ENCODE measurements at places on chromosomes 12 and 14.

GRCh38 chr14:97178781-97179180 lies 381.6 kb downstream of the VRK1 start:
- no peak for DNase-seq

DNA sequence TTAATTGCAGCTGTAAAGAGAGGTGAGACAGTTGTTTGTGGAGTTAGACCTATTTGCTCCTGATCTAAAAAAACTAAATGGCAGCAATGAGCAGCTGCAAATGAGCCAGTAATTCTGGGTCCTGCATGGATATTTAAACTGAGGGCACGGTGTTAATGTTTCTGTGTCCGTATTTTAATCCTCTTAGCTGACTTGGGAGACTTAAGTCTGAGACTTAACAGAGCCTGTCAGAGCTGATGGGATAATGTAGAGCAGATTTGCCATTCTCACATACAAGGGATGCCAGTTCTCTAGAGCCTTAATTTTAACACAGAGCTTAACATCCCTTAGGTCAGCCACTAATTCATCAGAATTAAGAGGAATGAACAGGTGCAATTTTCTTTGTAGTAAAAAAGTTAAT lies 178.6 kb upstream of the PDE3A start:
- no peak for DNase-seq

GRCh38 chr14:101619484-101619883 lies 58.2 kb downstream of the DIO3 start:
- DNase-seq = no peak

DNA sequence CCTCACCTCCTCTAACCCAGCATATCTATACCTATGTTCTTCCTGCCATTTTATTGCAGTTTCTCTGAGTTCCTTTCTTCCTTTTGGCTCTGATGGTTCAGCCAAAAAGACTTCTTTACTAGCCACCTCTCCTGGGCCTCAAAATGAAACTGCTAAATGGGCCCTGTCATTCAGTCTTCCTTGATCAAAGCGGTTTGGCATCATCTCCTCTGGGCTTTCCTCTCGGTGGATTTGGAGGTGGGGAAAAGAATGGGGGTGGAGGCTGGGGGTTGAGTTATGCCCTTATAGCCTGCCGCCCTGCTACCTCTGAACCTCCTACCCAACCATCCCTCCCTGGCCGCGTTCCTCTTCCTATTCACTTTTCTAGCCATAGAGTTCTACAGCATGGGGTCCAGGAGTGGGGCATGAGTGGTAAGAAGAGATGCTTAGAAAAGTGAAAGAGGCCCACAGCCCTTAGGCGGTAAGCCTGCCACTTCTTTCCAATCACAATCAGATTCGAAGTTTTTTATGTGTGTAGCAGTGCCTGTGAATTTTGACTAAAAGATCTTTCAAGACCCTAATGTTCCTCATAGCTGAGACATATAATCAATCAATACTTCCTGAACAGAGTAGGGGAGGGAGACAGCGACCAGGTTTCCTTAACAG lies 2.5 kb downstream of the AJUBA start:
- DNase-seq = peak; percentile 33

DNA sequence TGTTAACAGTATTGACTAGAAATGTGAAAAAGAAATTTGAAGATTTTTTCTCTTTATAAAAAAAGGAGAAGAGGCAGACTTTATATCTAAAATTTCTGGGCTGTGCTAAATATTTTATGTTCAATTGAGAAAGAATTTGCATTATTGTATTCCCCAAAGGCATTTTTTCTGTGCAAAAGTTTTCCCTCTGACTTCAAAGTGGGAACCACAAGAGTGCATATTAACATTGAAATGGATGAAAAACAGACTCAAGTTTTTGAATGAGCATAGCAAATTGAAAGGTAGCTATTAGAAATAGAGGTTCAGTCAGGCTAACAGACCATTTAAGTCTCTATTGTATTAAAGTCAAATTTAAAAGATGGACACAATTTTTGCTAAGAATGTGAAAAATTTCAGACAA lies 95.2 kb downstream of the RASSF9 start:
- DNase-seq = no peak

DNA sequence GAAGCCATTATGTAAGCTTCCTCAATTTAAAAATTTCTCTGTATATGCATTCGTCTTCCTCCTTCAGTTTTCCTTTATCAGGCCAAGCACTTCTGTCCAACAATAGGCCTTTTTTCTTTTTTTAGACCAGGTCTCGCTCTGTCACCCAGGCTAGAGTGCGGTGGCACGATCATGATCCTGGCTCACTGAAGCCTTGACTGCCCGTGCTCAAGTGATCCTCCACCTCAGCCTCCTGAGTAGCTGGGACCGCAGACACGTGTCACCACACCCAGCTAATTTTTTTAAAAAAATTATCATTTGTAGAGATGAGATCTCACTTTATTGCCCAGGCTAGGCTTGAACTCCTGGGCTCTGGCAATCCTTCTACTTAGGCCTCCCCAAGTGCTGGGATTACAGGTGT lies 25.8 kb downstream of the TAOK3 start:
- DNase-seq = no peak

DNA sequence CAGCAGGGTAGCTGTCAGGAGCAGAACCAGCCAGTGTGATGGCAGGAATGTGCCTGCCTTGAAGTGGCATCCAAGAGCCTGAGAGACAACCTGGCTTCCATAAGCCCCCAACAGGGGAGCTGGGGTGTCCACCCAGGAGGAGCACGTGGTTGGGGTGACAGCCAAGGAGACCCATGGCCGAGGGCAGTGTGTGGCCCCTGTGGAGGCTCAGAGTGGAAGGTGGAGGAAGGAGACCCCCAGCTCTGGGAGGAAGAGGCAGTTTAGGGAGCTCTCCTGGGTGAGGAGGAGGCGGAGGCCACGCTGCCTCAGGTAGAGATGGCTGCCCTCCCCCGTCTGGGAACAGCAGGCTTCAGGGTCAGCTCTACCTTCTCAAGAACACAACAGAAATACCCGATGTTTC lies 147.0 kb downstream of the CALM1 start:
- no peak for DNase-seq

DNA sequence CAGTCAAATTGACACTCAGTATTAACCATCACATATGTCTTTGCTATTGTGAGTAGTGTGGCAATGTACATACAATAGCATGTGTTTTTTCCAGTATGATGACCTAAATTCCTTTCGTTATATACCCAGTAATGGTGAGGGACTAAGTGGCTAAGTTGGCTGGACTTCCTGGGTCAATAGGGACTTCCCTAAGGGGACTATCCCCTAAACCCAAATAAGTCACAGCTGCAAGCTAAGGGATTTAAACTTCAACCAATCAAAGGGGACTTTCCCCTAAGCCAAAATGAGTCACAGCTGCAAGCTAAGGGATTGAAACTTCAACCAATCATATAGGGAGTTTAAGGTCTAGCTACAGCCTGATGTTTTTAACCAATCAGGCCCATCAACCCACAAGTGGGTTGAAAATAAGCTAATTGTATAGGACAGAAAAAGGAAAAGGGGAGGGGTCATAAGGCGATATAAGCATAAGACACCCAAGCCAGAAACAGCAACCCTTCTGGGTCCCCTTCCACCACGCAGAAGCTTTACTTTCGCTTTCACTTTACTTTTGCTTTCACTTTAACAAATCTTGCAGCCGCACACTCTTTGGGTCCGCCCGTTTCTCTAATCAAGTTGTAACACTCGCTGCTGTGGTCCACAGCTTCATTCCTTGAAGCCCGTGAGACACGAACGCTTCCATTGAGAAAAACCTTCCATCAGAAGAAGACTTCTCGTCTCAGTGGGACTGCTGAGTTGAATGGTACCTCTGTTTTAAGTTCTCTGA lies 404.4 kb downstream of the FLRT2 start:
- no peak for DNase-seq

DNA sequence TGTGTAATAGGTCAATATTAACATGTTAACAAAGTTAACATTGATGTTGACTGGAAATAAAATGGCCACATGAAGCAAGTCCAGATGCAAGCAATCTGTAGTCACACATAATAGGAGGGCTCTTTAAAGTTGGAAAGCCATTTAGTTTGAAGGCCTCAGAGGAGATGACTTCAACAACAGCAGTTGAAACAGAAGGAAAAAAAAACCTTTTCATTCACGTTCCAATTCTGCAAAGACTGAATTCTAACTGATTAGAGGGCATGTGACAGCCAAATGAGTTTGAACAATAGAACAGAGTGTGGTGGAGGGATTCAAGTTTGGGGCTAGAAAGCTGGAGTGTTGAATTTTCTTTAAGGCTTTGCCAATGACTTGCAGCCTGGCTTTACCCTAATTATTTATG lies 41.5 kb upstream of the DAAM1 start:
- DNase-seq = no peak

DNA sequence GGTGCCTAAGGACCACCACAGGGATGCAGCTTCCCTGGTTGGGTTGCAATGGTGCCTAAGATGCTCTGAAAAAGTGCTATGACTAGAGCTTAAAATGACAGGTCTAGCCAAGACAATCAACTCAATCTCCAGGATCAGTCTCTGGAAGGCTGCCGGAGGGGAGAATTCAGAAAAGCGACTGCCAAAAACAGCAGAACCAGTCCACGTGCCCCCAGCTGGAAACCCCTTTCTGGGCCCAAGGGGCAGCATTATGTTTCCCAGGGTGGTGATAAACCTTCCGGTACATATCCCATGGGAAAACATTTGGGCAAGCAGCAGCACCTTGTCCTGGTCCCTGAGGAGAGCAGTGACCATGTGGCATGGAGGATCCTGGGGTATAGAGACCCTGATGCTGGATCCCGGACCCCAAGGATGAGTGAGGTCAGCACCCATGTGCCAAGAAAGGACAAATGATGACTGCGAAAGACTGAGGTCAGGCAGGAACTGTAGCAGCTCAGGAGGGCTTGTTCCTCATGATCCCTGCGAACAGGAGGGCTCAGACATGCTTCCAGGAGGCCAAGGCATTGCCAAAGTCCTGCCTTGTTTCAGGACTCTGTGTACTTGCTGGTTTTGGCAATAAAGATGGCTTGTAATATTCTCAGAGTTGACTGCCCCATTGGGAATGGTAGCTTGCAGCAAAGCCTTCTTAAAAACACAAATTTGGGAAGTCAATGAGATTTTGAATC lies 49.9 kb upstream of the LTBP2 start:
- no peak for DNase-seq

DNA sequence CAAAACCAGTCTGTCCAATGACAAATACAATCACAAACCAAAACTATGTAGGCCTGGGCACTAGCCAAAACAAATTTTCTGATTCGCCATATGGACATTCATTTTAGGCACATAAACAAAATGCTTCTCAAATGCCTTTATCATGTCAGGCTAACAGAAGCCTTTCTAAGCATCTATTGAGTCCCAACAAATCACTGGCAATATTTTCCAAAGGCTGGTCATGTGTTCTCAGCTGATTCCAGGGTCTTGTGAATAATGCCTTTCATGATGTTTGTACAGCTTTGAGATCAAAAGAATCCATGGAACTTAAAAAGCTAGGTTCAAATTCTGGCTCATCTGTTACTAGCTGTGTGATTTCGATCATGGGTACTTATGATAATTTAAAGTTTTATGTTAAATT lies 16.1 kb downstream of the FSCB start:
- no peak for DNase-seq

- no peak for DNase-seq
Observed at GRCh38 chr12:67624355-67624754, 24.2 kb upstream of the DYRK2 start.

DNA sequence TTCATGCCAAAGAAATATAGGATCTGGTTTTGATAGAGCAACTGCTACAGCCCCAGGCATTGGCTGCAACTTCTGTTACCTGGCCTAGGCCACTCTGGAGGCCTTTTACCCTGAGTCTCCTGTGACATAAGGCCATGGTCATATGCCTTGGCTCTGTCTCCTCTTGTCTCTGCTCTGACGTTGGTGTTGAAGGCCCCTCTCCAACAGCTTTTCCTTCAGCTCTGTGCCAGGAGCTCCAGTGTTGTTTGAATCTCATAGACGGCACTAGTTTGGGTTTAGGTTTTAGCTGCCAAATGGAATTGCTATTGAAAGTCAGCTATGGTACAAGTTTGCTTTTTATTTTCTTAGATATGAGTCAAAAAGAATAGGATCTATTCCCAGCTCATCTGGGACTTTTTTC lies 41.1 kb downstream of the TTLL5 start:
- no peak for DNase-seq

- no peak for DNase-seq
Observed at GRCh38 chr12:122721057-122721545, 4.5 kb upstream of the HCAR3 start.

Measured in HuH-7.5 (cell line).